ENCODE measurements at places on chromosomes 2 and 18.

GRCh38 chr2:211159972-211160371 lies 603.6 kb downstream of the CPS1 start:
- no peak for DNase-seq

GRCh38 chr18:46406539-46406932 lies 250.5 kb downstream of the LOXHD1 start:
- DNase-seq: no peak

DNA sequence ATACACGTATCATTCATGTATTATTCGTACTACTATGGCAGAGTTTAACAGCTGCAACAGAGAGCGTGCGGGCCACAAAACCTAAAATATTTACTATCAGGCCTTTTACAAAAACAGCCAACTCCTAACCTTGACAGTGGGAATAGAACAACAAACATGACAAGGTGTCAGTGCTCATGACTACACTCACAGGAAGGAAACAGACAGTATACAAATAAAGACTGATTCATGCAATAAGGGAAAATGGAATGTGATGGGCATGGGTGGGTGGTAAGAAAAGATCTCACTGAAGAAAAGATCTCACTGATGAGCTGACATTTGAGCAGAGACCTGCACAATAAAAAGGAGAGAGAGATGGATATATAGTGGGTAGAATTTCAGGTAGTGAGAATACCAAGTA lies 347.8 kb downstream of the ALK start:
- DNase-seq: no peak

GRCh38 chr2:9213477-9214051 lies 7.0 kb downstream of the ASAP2 start:
- DNase-seq: no peak

- DNase-seq: no peak
These were observed 16.8 kb downstream of the KDSR start for GRCh38 chr18:63350230-63350629.

DNA sequence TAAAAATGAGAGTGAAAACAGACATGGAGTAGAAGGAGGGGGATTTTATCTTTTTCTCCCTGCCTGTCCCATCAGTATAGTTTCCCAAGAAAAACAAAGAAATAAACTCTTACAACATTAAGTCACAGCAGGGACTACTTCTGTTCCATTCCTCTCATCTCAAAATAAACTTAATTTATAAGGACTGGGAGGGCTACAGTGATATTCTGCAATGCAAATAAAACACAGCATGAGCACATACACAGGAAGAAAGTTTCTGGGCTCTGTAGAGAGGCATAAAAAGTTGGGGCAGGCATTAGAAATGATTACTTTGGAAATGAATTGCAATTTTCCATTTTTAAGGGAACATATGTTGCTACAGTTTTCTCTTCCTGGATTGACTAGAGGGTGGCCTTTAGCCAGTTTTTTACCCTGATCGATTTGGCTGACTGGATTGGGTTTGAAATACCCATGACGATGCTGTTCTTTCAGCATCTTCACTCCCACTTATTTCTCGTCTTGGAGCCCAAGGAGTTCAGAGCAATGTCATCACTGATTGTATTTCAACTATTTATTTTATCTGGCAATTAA lies 157.1 kb downstream of the ACTR3 start:
- no peak for DNase-seq

- DNase-seq: no peak
These were observed 137.0 kb downstream of the EN1 start for GRCh38 chr2:118710481-118710880.

DNA sequence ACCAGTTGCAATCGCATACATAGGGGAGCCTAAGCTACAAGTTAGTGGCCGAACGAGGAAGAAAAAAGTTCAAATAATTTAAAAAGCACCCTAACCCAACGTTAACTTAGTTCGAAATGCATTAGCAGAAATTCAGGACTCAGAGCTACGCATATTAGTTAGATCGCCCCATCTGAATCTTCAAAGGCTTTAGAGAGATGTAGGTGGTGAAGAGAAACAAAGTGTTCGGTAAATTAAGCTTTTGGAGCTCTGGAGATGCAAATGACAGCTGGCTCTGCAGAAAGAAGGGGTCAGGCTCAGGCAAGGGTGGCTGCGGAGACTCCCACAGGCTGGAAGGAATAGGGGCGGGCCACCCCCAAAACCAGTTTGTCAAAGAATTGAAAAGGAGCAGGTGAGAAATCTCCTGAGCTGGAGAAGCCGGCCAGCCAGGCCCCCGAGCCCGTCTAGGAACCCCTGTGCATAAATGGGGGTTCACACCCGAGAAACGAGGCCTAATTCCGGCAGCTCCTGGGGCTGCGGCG lies 621 bp downstream of the TXNL1 start:
- DNase-seq: no peak

- no peak for DNase-seq
These were observed 222.2 kb downstream of the C1D start for GRCh38 chr2:67840460-67841068.

DNA sequence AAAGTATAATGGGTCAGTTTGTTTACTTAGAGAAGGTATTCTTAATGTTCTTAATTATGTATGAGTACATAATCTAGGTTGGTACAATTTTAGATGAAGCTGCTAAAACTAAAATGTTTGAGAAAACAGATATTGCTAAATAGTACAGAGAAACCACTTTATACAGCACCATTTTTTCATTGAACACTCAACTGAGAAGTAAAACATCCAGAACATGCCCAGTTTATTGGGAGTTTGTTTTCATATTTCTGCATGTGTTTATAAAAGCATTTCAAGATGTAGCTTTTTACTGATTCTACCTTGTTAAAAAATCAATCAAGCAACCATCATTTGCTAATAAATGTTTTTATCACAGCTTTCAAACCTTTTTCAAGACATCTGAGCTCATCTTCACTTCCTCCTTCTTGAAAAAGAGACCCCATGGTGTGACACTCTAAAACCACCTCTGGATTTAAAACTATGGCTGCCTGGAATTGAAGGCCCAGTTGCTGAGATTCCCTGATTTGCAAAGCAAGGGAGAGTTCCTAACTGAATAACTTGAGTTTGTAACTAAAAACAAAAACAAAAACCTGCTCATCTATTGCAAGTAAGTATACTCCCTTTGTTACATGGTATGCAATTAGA lies 585.9 kb downstream of the ZEB2 start:
- no peak for DNase-seq

- DNase-seq: no peak
These were observed 15.0 kb downstream of the ERCC3 start for GRCh38 chr2:127278959-127279358.

DNA sequence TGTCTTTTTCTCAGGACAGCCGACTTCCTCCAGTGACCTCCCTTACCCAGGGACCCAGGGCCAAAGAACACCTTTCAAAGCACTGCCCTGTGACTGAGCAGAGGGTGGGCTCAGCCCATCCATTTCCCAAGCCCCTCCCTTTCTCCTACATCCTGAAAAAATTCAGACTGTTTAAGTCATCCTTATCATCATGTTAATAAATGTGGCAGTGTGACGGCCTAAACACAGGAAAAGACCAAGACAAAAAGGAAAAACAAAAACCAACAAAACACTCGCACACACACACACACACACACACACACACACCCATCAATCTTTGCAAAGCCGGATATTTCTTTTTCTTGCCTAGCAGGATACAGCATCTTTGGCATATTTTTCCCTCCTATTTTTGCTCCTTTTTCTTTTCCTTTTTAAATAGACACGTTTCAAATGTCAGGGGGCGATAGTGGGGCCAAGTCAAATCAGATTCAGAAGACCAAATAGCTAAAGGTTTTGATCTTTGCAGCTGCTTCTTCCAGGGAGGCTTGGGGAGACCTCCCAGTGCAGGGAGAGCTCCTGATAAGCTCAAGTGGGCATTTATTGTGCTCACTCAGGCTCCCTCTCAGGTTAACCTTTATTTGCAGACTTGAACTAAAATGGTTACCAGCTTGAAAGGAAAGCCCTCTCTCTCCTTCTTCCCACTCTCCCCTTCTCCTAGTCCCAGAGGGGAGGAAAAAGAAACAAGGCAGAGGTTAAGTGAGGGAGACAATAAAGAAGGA lies 39.5 kb upstream of the NRP2 start:
- DNase-seq: no peak

- no peak for DNase-seq
These were observed 280.1 kb downstream of the NEDD4L start for GRCh38 chr18:58323866-58324762.

- DNase-seq: no peak
These were observed 428.8 kb upstream of the FIGN start for GRCh38 chr2:164164602-164165001.

- no peak for DNase-seq
These were observed 26.4 kb downstream of the TRAPPC12 start for GRCh38 chr2:3405876-3406275.

DNA sequence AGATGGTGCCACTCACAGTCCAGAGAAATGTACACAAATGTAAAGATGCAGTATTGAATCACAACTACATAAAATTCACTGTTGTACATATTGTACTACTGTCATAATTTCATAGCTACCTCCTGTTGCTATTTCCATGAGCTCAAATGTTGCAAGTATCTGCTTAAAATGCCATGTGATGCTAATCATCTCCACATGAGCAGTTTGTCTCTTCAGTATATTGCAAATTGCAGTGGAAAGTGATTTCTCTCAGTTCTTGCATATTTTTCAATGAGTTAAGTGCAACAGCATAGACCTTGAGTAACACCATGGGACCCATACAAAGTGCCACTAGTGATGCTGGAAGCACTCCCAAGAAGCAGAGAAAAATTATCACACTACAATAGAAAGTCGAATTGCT lies 51.9 kb downstream of the MAIP1 start:
- DNase-seq: no peak

DNA sequence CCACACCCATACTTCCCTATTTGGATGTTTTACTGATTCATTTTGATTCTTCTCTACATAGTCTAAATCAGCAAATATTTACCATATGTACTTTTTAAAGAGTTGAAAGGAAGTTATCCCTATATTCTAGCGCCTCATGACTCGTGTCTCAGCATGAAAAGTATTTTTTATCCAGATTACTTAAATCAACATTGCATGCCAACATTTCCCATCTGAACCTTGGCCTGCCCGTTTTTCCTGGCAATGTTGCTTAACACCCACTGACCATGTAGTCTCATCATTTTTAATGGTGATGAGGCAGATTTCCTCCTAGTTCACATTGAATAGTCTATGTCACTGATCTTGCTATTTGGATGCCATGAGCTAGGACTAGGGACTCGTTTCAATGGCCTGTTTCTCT lies 13.2 kb upstream of the SCYGR5 start:
- no peak for DNase-seq

DNA sequence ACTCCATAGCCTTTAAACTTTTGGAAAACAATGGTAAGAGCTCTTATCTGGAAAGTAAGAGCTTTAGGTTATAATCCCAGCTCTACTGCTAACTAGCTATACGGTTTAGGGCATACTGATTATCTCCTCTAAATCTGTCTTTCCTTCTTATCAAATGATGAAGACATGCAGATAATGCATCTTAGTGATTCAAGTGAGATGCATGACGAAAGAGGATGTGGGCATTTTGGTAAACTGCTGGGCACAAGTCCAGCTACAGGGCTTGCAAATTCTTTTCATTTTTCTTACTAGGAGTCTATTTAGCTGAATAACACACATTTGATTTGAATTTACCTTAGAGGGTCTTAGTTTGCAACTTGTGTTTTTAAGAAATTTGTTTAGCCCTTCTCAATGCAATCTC lies 1604.8 kb upstream of the ZEB2 start:
- DNase-seq: no peak

- DNase-seq: no peak
These were observed 283.4 kb downstream of the MTX2 start for GRCh38 chr2:176552501-176553135.

DNA sequence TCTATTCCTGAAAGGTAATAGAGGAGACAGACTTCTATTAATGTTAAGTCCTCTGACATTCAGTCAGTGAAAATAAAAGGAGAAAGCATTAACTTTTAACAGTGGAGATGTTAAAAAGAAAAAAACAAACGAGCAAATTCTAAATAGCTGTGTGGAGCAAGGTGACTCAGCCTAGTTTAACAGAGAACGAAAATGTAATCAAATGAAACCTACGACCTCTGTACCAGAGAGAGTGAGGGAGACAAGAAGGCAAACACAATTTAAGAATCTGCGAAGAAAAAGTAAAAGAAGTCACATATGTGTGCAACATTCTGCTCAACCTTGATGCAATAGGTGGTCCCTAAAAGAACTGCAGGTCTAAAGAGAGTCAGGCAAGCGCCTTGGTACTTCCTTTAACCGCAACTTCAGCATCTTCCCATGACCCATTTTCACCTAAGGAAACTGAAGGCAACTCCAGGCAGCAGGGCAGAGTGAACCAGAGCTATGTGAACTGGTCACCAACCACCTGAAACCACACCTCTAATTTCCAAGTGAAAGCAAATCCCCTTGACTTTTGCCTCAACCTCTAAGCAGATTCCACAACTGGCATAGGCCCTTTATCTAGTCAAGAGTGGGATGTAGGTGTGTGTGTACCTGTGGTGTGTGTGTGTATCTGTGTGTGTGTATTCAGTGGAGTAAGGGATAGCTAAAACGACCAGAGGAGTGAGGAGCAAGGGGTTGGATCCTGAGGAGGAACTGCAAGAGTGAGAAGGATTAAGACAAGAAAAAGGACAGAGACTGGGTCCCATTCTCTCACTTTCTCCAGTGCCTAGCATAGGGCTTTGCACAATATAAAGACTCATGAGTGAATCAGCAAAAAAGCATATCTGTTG lies 43.0 kb downstream of the FIGN start:
- DNase-seq: no peak

- DNase-seq: no peak
These were observed 690.4 kb upstream of the NRXN1 start for GRCh38 chr2:51722311-51722710.

- no peak for DNase-seq
These were observed 15.7 kb downstream of the C1QL2 start for GRCh38 chr2:119142824-119143223.

DNA sequence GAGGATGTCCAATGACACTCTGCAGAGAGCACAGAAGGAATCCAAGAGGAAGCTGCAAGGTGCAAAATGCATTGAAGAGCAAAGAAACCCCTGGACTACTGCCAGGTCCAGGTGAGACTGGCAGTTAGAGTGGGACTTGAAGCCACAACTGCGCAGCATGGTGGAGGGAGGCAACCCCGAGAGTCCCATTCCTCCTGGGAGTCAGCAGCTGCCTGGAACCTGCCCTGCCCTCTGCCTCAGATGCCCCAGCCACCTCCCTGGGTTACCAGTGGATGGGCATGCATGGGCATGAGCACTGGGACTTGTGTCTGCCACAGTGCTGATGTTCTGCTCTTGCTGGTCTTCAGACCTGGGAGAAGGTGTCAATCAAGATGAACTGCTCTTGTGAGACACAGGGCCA lies 43.2 kb downstream of the ANKMY1 start:
- no peak for DNase-seq

DNA sequence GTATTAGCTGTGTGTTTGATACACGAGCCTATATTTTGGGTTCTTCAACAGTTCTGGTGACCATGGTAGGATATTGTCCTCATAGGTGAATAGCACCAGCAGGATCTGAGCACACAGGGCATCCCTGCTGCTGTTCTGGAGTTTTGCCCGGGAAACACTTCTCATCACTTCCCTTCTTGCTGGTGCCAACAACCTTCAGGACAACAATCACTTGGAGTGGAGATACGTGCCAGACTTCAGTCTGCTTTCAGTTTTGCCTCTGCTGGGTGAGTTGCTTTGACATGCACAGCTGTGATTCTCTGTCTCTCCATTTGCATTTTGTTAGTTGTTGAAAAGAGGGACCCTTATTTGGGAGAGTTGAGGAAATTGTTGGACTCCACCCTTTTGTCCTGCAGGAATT lies 1347.2 kb upstream of the DDX18 start:
- no peak for DNase-seq

GRCh38 chr2:38600242-38600891 lies 2.4 kb downstream of the HNRNPLL start:
- DNase-seq: no peak
